Activated CD4-positive, alpha-beta T cell treated with anti-CD3 and anti-CD28 coated beads for 36 hours (primary cell): ENCODE measurements at places on chromosomes 3 and 15.
A peak's percentile ranks its signal among the peaks of the same experiment; 100 is the strongest.

GRCh38 chr3:137763594-137763938, 549 bp upstream of the SOX14 start:
- peak; percentile 4 for DNase-seq

DNA sequence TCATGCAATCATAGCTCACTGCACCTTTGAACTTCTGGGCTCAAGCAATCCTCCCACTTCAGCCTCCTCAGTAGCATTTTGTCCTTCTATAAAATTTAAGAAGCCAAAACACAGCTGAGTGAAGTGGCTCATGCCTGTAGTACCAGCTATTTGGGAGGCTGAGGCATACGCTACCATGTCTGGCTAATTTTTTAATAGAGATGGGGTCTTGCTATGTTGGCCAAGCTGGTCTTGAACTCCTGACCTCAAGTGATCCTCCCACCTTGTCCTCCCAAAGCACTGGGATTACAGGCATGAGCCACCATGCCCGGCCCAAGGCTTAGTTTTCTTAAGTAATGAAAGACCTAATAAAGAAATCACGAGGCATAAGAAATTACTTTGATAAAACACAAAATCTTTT, 14.7 kb upstream of the FNDC3B start:
- no peak for DNase-seq

DNA sequence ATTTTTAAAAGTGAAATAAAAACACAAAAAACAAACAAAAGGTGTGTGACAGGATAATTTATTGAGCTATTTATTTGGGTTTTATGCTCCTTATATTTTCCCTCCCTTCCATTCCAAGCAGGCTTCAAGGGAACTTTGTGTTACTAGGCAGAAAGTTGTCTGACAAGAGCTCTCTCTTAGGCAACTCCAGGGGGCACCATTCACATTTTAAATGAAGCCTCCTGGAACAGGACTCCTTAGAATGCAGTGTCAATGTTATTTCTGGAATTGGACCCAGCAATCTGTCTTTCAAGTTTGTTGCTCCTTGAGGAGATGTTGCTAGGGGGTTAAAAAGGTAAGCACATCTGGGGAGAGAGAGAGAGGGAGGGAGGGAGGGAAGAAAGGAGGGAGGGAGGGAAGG, 5.4 kb upstream of the RFX7 start:
- DNase-seq, result peak; percentile 7

GRCh38 chr15:21262851-21263425, 177.4 kb downstream of the POTEB3 start:
- DNase-seq, result no peak

GRCh38 chr3:45954306-45954705, 11.0 kb downstream of the CXCR6 start:
- no peak for DNase-seq

- DNase-seq, result no peak
Measured at GRCh38 chr3:157956176-157956575, 150.0 kb downstream of the SHOX2 start.

DNA sequence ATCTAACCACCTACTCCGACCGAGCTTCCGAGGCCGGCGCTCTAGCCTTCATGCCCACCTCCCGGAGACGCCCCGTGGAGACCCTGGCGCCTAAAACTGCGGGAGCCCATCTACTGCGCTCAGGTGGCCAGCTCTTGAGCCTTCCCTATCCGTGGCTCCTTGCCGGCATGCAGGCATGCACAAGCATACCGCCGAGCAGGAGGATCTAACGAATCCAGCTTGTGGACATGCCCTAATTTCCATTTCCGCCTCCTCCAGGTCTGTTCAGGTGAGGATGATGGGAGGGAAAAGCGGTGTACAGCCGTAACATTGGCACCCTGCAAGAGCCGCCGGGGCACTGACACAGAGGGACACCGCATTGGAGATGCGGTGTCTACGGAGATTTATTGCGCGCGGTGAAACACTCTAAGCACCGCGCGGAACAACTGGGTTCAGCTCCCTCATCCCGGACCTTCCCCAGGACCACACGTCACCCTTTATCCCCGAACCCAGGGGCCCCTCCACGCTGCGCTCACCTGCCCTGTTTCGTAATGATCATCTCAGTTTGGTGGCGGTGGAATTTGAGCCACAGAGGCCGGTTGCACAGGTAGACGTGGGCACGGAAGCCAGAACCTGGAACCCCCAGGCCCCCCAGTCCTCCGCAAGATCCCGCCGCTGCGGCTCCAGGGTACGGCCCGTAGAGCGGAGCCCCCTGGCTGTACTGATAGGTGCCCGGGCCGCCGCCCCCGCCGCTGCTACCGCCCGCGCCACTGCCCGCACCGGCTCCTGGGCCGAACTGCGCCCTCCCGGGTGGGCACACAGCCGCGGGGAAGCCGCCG, 1.0 kb downstream of the EOMES start:
- peak; percentile 21 for DNase-seq

DNA sequence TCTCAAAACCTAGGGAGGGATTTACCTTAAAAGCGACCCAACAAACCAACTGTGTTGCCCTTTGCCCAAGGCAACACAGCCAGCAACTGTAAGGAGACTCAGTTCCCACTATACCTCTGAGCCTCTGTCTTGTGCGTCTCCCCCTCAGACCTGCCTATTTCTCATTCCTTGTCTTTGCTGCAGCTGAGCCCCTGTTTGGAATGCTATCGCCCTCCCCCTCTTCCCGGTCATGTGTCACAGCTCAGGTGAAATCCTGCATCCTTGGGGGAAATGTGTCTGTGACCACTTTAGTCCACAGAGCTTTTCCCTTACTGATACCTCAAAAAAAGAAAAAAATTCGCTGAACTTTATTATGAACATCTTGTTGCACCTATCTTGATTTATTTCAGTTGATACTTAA, 52.0 kb upstream of the LRIG1 start:
- DNase-seq, result no peak

DNA sequence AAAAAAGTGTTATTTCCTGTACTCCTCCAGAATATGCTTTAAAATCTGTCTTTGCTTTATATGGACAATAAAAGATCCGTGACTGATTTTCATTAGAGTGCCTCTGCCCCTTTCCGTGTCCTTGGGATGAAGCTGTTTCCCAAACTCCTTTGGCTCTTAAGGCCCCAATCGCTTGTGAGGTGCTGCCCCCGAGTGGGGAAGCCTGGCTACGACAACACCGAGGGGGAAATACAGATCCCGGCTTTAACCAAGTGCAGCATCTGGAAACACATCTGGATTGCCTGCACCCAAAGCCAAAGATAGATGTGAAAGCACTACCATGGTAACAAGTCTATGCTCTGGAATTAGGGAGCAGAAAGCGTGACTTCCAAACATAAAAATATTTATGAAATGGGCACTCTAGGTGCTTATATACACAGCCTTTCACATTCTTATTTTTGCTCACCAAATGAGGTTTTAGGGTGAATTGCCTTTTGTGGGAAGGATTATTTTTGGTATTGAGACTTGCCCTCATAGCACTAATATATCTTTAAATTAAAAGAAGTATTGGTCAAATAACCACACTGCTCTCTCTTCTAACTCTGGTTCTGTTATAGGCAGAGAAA, 40.6 kb upstream of the ADCY5 start:
- DNase-seq, result peak; percentile 72

GRCh38 chr3:179731544-179731943, 78.7 kb downstream of the USP13 start:
- no peak for DNase-seq
